ENCODE measurements at places on chromosomes 7 and 10. TPM values are rescaled to one million over a fixed set of nuclear protein-coding genes. Genes with fewer than 3 reads are reported as not detected.
A peak's percentile ranks its signal among the peaks of the same experiment; 100 is the strongest.

GRCh38 chr7:17502213-17503060 lies 204.0 kb downstream of the AHR start:
- no peak for DNase-seq

GRCh38 chr7:134514663-134515062 lies 12.7 kb upstream of the AKR1B10 start:
- peak; percentile 41 for DNase-seq

The LRRD1 gene
- polyA plus RNA-seq, result not detected

GRCh38 chr7:141974831-141975230 lies 1.3 kb upstream of the TAS2R38 start:
- no peak for DNase-seq

DNA sequence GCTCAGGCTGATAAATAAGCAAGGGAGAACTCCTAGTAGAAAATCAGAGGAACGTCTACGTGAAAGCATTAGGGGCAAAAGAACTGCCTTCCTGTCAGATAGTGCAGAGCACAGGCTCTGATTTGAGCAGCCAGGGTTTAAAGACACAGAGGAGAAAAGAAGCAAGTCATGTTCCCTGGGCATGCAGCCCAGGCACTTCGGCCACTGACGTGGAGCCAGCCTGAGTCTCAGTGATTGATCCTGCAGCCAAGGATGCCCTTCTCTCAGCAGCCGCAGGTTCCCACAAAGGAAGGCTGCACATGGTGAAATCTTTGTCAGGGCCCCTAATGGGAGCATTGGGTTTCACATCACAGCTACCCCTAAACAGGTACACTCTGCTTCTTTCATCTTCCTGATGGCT lies 161.7 kb upstream of the HPS1 start:
- DNase-seq, result no peak

The PSTK gene
- polyA plus RNA-seq, result 1.7 TPM

The WAC gene
- polyA plus RNA-seq, result 17.4 TPM

GRCh38 chr7:50914460-50914859 lies 131.8 kb upstream of the GRB10 start:
- no peak for DNase-seq
